ENCODE measurements at places on chromosomes 11 and 22.
A peak's percentile ranks its signal among the peaks of the same experiment; 100 is the strongest.

- no peak for DNase-seq
Observed at GRCh38 chr11:61265357-61265756, 24.4 kb downstream of the PGA5 start.

- no peak for DNase-seq
Observed at GRCh38 chr11:11524436-11525061, 97.3 kb downstream of the GALNT18 start.

GRCh38 chr11:134585666-134586610 lies 173.9 kb upstream of the B3GAT1 start:
- no peak for DNase-seq

DNA sequence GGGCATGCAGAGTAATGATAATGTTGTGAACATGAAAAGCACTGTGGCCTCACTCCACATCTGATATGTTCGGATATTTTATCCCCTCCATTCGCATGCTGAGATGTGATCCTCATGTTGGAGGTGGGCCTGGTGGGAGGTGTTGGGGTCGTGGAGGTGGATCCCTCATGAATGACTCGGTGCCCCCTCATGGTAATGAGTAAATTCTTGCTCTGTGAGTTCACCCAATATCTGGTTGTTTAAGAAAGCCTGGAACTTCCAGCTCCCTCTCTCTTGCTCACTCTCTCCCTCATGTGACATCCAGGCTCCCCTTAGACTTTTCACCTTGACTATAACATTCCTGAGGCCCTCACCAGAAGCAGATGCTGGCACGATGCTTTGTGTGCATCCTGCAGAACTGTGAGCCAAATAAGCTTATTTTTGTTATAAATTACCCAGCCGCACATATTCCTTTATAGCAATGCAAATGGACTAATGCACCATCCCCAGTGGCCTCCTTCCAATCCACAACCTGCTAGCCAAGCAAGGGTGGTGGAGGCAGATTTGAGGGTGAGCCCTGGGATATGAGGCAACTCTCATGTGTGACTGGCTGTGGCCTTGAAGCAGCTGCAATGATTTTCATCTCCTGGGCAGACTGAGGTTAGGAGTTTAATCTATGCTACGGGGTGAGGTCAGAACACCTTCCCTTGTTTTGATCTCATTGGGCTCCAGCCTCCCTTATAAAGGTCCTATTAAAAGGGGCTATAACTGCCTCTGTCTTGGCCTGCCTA lies 276.5 kb downstream of the ETS1 start:
- DNase-seq: peak; percentile 54

- no peak for DNase-seq
Observed at GRCh38 chr22:30285176-30285845, 4.0 kb downstream of the CASTOR1 start.

DNA sequence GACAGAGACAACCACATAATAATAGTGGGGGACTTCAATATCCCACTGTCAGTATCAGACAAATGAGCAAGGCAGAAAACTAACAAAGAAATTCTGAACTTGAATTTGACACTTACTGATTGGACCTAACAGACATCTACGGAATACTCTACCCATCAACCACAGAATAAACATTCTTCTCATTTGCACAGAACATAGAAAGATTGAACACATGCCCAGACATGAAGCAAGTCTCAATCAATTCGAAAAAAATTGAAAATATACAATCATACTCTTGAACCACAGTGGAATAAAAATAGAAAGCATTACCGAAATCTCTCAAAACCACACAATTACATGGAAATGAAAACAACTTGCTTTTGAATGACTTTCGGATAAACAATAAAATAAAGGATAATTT lies 17.9 kb downstream of the RAB38 start:
- no peak for DNase-seq

- DNase-seq: no peak
Observed at GRCh38 chr11:40328890-40329614, 1130.4 kb downstream of the LRRC4C start.

- DNase-seq: no peak
Observed at GRCh38 chr22:24391836-24392217, 35.6 kb upstream of the ADORA2A start.

DNA sequence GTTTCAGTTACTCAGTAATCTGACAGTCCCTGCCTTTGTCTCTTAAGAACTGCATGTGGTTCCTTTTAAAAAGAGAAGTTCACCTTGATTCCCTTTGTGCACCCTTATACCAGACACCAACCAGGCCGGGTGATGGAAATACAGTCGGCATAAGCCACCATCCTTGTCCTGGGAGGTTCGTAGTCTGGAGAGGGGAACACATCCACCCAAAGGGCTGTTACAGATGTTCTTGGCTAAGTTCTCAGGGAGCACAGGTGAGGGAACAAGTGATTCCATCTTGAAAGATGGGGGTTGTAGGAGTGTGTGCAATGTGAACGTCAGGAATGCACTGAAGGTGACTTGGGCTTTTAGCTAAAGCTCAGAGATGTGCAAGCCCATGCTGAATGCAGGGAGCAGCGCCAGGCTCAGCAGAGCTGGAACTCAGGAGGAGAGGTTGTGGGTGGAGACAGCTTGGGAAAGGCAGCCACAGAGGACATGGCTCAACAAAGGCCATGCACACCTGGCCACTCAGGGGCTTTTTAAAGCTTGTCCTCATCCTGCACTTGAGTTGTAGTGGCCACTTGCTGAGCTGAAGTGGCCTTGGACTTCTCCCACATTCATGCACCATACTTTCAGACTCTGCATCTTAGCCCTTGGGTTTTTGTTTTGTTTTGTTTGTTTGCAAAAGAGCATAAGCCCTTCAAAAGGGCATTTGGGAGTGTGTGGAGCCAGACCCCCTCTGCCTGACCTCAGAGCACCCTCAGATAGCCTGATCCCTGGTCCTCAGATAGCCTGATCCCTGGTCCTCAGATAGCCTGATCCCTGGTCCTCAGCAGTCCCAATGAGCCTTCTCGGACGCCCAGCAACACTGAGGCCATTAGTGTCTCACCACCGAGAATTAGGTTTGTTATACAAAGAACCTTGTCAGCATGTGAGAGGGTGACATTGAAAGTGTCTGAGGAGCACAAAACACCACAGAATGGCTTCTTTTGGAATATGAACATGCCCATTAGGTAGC lies 12.7 kb upstream of the TMA7B start:
- DNase-seq: no peak

DNA sequence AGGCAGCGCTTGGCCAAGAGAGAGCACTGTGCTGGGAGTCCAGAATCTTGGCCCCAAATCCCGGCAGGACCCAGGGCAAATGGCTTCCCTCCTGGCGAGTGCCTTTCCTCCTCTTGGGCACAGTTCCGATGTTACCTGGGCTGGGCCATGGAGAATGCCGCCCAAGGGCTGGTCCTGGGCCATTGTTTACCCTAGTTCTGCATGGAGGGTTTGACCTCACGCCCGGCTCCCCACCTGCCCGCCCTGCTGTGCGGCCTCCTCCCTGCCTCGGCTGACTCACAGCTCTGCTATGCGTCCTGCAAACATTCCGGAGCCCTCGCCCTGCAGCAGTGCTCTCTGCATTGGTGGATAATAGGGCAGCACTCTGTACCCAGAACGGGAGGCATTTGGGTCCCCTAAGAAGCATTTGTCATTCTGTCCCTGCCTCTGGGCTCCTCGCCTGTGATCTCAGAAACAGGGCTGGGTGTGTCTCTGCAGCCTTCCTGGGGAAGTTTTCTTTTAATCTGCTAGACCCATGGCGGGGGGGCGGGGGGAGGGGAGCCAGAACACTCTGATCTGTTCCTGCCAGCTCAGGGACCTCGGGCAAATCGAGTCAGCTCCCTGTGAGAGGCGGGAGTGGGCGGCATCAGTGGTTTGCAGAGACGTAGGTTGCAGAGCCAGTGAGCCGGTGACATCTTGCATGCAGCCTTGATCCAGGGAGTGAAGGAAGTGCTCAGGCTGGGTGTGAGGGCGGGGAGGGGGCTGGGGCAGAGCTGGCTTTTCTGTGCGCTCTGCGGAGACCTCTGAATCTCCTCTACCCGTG lies 32.9 kb upstream of the SMIM38 start:
- peak; percentile 88 for DNase-seq

DNA sequence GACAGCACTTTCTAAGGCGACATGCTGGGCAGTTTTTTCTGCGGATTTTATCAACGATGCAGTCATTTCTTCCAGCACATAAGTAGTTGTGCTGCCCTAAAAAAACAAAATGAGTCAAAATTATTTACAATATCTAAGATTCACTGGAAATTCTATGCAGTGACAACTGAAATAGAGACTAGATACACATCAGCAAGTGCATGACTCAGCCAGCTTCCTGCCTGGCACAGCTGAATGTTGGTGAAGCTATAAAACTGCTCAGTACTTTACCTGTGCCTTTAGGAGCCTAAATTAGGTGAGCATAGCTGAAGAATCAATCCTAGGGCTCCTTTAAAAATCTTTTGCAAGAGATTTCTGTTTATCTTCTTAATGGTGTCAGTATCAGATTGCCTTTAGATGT lies 37.8 kb downstream of the PGR start:
- DNase-seq: no peak

DNA sequence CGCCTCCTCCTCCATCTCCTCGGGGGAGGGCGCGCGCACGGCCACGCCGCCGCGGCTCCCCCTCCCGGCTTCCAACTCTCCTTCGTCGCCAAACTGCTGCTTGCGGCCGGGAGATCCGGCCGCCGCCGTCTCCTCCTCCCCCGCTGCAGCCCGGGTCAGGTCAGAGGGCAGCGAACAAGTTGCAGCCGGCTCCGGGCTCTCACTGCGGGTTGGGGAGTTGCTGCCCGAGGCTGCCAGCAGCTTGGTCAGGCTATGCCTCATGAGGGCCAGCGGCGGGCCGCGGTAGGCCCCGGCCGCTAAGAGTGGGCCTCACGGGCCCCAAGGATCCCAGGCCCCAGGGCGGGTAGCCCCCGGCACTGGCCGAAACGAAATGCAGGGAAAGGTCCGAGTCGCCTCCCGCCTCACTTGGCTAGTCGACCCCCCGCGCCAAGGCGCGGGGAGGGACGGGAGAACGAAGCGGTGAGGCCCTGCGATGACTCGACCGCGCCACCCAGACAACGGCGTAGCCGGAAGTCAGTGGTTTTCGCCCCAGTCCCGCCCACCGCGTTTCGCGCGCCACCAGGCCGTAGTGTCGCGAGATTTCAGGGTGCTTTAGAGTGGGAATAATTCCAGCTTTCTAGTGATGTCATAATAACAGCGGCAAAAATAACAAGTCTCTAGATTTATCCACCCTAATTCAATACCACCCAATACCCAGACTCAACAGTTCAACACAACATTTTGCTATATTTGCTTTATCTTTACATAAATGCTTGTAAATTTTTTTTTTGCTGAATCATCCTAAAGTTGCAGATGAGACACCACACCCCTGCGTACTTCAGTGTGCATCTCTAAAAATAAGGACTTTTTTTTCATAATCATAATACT lies at the start of gene CREBZF:
TSS of gene CREBZF (minus strand) at position 515 of the 867 bp plus-strand sequence. CDS start at position 261, 254 bp downstream.
- DNase-seq: peak; percentile 98

DNA sequence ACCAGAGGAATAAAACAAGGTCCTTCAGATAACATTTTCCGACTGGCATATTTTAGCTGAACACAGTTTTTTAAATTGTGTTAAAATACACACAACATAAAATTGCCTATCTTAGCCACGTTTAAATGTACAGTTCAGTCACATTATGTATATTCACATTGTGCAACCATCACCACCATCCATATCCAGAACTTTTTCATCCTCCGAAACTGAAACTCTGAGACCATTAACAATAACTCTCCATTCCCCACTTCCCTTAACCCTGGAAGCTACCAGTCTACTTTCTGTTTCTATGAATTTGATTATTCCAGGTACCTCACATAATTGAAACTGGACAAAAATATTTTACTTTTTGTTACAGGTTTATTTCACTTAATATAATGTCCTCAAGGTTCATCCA lies 213.3 kb downstream of the ETS1 start:
- no peak for DNase-seq

- DNase-seq: no peak
Observed at GRCh38 chr22:40522141-40522540, 114.4 kb downstream of the MRTFA start.

DNA sequence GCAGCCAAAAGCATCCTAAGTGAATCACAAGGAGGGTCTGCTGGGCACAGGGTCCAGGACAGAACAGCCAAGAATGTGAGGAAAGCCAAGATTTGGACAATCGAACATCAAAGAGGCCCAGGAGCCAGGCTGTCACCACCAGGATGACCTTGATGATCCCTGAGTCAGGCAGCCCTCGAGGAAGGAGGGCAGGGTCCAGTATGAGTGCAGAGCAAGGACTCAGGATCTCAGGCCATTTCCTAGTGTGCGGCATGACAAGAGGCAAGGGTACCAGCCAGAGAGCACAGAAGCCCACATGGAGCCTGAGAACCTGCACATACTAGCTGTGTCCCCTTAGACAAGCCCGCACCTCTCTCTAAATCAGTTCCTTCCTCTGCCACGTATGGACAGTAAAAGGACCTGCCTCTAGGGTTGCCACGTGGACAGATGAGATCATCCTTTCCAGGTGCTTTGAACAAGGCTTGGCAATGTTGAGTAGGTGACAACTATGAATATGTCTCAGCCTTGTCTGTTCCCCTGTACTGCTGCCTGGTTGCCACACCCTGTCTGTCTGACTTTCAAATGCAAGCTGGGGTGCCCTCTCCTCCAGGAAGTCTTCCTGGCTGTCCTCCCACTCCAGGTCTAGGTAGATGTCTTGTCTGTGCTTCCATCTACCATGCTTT lies 32.2 kb upstream of the ISX start:
- DNase-seq: no peak

- peak; percentile 28 for DNase-seq
Observed at GRCh38 chr22:35299217-35299672, 449 bp upstream of the TOM1 start.

GRCh38 chr11:34960277-34960676 lies 43.9 kb downstream of the PDHX start:
- no peak for DNase-seq

- no peak for DNase-seq
Observed at GRCh38 chr11:13713982-13714381, 45.5 kb downstream of the FAR1 start.

GRCh38 chr11:122645847-122646246 lies 9.7 kb upstream of the UBASH3B start:
- no peak for DNase-seq

- no peak for DNase-seq
Observed at GRCh38 chr11:42337786-42338455, 878.5 kb upstream of the LRRC4C start.

- no peak for DNase-seq
Observed at GRCh38 chr11:80838153-80838552, 1397.3 kb upstream of the TENM4 start.

GRCh38 chr11:5036669-5037068 lies 9.7 kb upstream of the OR52J3 start:
- no peak for DNase-seq

GRCh38 chr11:111707039-111707690 lies 59.0 kb downstream of the PPP2R1B start:
- no peak for DNase-seq

DNA sequence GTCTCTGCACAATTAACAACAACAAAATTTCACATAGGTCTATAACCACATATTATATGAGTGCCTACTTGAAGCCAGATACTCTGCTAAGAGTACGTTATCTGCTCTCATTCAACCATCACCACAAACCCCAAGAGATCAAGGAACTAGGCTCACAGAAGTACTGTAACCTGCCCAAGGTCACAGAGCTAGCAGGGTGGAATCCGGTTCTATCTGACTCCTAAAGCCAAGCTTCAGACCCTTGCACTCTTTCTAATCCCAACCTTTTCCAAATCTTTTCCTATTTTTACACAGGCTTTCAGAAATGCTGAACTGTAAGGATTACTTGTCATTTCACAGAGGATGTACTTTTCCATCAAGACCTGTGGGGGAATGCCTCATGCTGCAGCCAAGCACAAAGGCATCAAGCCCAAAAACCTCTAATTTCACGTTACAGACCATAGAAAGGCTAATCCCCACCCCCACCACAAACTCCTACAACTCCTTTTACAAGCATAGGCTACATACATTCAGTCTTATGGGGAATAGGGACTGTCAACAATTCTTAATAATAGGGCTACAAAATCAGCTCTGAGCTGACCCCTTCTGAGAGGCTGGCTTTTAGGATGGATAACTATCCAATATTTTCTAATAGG lies 927 bp downstream of the PRCP start:
- DNase-seq: no peak

Data from activated naive CD4-positive, alpha-beta T cell treated with anti-CD3 and anti-CD28 coated beads for 36 hours (primary cell).